ENCODE measurements at places on chromosomes 12 and 14.

DNA sequence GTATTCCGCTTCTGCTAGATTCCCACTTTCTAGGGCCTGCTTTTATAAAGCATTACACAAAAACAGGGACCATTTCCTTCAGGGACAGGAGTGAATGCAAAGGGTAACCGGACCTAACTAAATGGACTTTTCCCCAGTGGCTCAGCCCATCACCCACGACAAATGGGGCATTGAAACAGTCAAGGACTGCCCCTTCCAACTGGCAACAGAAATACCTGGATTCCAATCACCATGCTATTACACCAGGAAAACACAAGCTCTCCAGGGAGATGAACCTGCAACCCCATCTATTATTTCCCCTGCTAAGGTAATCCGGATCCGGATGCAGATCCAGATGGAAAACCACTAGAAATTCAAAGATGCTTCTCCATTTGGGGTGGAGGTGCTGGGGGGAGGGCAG lies 1.0 kb downstream of the MPHOSPH9 start:
- DNase-seq: no peak

GRCh38 chr14:74720526-74720925 lies 7.6 kb downstream of the FCF1 start:
- DNase-seq: no peak

DNA sequence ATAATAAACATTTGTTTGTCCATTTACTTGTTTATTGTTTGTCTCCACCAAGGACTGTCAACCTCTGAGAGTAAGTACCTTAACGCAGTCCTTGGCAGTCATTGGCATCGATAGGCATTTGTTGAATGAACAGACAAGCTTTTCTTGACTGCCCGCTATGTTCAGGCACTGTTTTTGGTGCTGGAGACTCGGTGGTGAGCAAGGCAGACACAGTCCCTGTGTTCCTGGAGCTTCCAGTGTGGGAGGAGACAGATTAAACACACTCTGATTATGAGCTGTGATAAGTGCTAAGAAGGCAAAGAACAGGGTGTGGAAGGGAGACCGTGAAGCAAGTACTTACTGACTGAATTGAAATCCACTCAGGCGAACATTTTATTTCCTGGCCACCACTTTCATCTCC lies 1.2 kb downstream of the ATP6V0A2 start:
- no peak for DNase-seq

- no peak for DNase-seq
Observed at GRCh38 chr12:58189030-58189429, 247.7 kb downstream of the ATP23 start.

DNA sequence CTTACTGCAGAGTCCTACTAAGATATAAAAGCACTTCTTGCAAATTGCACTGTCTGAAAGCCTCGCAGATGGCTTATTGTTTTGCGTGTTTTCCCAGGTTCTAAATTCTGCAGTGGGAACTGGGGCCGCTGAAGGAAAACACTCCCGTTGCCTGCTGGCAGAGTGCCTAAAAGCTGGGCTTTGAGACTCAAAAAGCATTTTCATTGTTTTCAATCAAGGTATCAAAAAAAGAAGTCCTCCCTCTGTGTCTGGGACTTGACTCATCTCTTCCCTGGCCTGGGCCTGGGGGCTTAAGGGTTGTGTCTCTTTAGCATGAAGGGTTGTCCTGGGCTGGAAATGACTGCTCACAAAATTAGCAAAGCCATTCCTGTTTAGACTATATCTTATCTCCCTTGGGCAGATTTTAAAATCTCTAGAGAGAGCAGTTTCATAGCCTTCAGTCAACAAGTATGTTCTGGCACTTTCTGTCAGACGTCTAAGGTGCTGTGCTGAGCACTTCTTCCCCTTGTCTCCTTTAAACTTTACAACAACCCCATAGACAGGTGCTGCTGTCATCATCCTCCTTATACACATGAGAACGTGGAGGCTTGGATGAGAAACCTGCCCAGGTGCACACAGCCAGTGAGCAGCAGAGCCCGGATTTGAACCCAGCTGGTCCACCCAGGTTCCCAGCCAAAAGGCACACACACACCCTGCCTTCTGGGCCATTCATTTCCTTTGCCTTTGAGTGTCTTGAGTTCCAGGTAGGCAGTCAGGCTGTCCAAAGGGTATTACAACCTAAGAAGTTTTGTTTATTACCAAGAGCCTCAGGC lies 31.1 kb downstream of the ELK3 start:
- no peak for DNase-seq

DNA sequence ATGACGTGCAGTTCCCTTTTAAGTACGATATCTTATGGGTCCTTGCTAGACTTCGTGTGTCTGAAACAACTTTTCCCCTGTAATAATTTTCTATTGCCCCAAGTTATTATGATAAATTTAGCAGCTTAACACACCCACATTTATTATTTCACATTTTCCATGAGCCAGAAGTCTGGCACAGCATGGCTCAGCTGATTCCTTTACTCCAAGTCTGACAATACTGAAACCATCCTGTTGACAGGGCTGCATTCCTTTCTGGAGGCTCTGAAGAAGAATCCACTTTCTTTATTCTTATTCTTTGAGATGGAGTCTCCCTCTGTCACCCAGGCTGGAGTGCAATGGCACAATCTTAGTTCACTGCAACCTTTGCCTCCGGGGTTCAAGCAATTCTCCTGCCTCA lies 80.9 kb downstream of the DENND5B start:
- DNase-seq: no peak
